NCI-H2081 treated with DMSO at 0.1 percent for 48 hours (cell line): ENCODE measurements at places on chromosomes 2 and 18.

DNA sequence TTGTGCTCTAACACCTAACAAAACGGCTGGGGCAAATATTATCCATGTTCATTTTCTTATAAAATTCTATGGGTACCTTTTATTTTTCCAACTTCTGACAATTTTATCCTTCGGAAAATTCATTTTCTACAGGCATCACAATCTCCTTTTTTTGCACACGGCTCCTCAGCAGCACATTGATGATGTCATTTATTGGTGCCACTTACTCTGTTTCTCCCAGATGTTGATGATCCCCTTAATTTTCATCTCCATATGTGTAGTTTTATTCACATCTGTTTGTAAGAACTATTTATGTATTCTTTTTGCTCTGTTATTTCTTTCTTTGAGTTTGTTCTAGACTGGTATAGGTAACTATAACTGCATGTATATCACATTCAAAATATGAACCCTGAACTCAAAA is 1660.8 kb upstream of the DDX18 start:
- no peak for DNase-seq

GRCh38 chr2:112144966-112145365 is 6.8 kb downstream of the FBLN7 start:
- no peak for DNase-seq

- no peak for DNase-seq
These were observed 113.7 kb downstream of the SPOPL start for GRCh38 chr2:138615257-138615656.

DNA sequence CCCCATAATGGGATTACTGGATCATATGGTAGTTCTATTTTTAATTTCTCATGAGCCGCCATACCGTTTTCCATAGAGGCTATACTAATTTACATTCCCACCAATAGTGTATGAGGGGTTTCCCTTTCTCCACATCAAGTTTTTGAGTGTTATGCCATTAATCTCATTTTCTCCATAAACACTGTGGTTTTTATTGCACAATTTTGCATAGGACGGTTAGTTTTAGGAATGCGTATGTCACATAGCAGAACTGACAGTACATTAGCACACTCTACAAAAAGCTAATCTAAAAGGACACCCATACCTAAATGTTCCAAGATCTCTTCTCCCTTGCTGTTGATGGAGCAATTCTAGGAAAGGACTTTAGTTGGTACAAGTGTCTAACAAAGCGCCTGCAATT is 32.5 kb downstream of the DARS1 start:
- DNase-seq, result no peak

DNA sequence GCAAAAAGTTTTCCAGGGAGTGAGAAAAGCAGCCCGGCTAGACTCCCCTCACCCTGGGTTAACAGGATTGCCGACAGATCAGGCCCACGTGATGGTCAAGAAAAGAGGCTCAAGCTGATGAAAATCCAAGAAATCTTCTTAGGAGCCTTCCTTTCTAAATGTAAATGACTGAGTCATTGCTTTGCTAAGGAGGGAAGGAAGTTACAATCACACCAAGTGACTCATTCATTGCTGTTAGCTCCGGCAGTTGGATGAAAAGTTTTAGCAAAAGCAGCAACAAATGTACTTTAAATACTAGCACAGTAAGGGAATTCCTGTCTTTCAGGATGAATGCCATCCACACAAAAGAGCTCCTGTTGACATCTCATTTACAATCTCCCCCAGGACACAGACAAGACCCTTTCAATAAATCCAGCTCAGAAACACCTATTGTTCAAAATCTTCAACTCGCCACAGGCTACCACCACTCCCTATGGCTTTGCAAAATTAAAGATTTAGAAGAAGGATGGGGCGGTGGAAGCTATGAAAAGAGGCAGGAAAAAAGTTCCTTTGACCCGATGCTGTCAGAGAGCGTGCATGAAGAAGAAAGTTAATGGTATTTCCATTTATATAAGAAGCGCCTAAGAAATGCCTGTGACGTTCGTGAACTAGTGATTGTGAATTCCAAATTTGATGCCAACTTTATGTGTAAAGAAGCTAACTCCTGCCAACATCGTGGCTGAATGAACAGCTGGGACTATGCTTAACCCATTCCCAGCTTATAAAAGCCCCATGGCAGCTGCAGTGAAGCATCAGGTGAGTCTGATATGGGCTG is 153.7 kb downstream of the TGIF1 start:
- DNase-seq, result no peak
